SK-N-DZ (cell line): ENCODE measurements at places on chromosomes 2 and 18.

GRCh38 chr2:130393318-130393910 is 37.6 kb downstream of the PTPN18 start:
- no peak for DNase-seq

GRCh38 chr18:76986406-76986805 is 146.2 kb downstream of the MBP start:
- DNase-seq = no peak

DNA sequence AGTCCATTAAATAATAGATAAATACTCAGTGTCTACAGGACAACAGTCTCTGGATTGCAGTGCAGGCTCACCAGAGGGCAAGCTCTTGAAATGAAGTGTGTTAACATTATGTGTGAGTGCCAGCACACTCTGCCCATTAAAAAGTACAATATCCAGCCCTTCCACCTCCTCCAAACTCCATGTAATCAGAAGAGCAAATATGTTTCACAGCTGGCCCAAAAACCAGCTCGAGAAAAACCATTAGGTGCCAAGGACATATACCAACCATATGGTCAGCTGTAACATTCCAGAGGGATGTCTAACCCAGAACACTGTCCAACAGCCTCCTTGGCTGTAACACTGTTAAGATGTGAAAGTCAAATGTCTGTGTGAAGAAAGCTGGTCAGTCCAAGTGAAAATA is 112.2 kb downstream of the ZNF385B start:
- no peak for DNase-seq

GRCh38 chr2:191574232-191574631 is 103.7 kb upstream of the NABP1 start:
- no peak for DNase-seq

GRCh38 chr18:56890632-56891031 is 239.5 kb downstream of the WDR7 start:
- no peak for DNase-seq

DNA sequence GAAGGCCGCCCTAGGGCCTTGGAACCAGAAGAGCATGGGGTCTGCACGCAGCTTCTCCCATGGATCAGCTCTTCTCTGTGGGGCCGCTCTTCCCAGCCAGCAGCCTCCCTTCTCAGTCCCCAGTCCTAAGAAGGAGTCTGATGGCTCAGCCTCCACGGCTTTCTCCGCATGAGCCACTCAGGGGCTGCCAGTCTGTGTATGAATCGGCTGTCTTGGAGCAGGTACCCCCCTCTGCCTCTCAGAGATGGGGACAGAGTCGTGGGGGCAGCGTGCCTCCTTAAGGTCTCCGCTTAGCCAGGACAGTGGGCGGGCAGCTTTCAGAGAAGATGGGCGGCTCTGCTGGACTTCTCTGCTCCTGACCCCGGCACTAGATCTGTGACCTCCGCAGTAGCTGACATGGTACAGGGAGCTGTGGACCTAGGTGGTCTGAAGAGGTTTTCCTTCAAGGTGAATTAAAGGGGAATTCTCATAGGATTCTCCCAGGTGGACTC is 21.6 kb downstream of the INPP5D start:
- DNase-seq = no peak

GRCh38 chr2:10449838-10450691 is 1.9 kb upstream of the ODC1 start:
- DNase-seq = no peak

DNA sequence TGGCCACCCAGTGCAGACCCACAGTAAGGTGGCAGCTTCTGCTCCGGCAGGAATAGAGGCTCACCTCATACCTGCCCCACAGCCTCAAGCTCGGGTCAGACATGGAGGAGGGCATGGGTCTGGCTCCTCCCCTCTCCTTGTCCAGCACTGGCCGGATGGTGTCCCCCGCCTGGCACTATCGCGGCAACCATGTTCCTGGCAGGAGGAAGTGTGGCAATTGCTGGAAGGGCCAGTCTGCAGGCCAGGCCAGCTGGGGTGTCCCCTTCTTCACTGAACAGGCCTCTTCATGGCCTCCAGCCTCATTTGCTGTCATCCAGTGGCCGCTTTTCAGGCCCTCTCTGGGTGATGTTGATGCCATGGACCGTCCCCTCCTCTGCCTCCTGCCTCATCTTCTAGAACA is 41.4 kb upstream of the SMAD7 start:
- no peak for DNase-seq

GRCh38 chr2:218047536-218048225 is 21.4 kb upstream of the RUFY4 start:
- no peak for DNase-seq

DNA sequence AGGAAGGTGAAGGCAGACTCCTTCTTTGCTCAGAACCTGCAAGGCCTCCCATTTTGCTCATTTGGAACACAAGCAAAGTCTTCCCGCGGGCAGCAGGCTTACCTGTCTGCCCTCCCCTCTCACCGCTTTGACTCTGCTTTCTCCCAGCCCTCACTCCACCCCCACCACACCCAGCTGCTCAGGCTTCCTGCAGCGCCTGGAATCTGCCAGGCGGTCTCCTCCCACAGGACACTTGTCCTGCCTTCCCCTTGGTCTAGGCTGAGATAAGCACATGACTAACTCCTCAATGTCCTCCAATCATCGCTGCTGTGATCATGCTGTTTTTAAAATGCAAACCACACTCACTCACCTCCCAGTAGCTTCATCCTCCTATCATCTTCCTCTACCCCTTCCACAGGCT is 430.0 kb downstream of the ZNF516 start:
- DNase-seq = no peak

- no peak for DNase-seq
These were observed 66.7 kb downstream of the TNS1 start for GRCh38 chr2:217935901-217936684.

DNA sequence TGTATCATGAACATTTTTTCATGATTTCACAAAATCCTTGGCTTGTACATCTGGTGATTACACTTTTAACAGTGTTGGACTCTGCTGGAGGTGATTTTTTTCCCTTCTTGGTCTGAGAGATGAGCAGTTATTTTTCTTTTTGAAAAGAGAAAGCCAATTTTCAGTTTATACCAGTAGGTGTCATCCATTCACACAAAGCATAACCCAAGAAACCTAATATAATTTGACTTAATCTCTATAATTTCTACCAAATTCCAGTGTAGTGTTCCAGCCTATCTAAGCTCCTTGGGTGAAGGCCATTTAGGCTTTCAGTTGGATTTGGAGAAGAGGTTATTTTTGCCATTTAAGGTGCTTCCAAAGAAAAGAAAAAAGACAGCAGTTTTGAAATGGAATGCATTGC is 7.7 kb upstream of the ICOS start:
- peak; percentile 17 for DNase-seq

DNA sequence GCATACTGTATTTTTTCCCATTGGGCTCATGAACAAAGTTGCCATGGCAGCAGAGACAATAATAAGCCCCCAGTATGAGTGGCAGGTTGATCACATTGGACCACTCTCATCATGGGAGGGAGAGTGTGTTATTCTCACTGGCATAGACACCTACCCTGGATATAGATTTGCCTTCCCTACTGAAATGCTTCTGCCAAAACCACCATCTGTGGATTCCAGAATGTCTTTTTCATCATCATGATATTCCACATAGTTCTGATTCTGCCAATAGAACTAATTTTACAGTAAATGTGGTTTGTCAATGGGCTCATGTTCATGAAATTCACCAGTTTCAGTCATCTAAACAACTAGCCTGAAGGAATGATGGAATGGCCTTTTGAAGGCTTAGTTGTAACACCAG is 18.4 kb downstream of the TMEM200C start:
- DNase-seq = no peak

DNA sequence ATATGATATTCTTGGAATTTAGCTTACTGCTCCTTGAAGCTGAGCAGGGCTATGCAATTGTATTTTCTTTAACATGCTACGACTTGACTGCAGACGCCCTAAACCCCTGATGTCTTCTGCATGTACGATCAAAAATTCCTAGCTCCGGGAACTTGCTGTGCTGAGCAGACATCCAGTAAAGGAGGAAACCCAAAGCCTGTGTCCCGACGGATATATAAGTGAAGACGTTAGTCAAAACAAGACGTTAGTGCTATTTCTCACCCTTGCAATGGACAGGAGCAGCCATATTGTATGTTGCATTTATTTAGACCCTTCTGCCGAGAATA is 51.5 kb downstream of the SETBP1 start:
- DNase-seq = no peak

GRCh38 chr2:239358062-239358754 is 42.6 kb downstream of the HDAC4 start:
- DNase-seq = no peak

DNA sequence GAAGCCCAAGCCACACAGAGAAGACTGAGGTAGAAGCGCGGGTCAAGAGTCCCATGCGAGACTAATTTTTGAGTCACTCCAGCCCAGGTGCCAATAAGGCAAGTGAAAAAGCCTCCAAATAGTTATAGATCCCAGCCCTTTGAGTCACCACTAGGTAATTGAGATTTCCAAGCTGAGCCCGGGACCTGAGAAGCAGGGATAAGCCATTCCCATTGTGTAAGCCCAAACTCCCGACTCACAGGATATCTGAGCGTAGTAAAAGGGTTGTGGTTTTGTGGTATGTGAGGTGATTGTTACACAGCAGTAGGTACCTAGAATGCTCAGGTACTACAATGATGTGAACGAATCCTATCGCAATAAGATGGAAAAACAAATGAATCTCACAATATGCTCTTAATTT is 560.7 kb downstream of the DSC3 start:
- DNase-seq = no peak

DNA sequence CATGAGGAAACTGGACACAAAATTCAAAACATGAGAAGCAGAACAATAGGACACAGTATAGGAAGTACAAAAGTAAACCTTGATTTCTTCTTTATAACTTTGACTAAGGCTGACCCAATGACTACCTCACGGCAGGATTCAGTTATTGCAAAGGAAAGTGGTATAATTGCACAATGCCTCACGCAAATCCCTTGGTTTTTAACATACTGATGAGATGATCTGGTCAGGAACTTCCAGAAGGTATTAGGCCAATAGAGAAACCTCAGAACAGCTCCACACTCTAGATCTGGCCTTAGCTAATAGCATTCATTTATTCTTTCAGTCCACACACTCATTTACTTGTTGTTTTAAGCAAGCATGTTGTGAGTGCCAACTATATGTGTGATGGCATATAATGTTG is 1526.9 kb upstream of the ACVR2A start:
- DNase-seq = no peak

DNA sequence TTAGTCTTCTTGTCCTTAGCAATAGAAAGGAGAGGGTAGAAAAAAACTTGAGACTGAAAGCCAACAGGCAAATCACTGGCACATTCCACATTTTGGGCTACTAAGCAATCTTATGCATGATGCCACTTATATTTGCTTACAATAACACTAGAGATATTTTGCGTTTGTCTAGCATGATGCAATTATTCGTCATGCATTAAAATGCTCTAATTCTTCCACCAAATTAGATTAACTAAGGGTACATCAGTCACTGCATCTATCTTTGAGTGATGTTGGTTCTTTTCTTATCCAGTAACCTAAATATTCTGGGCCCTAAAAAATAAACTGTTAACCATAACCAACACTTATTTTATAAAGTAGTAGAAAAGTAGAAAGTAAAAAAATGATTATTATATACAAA is 1311.7 kb upstream of the CDH2 start:
- no peak for DNase-seq

GRCh38 chr2:209147981-209148380 is 275.9 kb upstream of the MAP2 start:
- DNase-seq = peak; percentile 12

DNA sequence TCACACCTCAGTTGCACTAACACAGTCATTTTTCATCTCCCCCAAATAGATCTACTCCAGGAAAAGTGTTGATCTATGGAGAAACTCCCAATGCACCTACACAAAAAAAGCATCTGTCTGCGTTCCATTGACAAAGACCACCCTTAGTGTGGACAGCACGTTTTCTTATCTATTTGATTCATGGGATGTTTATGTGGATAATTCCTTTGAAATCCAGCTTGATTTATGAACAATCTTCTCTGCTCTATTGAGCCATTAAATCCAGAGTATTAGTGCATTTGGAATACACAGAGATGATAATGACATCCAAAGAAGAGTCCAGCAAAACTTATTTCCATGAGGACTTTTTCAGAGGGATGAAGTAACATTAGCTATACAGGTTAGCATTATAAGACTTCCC is 1221.9 kb upstream of the NXPH2 start:
- DNase-seq = peak; percentile 1

GRCh38 chr2:104528101-104528500 is 325.8 kb upstream of the POU3F3 start:
- DNase-seq = no peak

DNA sequence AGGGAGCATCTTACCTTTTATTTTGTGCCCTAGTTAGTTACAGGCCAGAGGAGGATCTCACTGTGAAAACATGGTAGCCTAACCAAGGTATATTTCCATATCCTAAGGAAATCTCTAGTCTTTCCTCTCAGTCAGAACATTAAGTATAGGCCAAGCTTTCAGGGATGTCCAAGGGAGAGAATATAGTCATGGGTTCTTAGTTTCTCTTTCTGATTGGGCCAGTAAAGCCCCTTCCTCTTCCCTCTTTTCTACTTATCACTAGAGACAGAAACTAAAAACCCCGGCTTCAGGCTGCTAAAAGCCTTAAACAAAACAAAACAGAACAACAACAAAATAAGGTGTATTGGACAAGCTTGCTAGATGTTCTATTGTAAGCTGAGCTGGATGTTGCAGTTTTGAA is 44.3 kb upstream of the TNFRSF11A start:
- DNase-seq = no peak

DNA sequence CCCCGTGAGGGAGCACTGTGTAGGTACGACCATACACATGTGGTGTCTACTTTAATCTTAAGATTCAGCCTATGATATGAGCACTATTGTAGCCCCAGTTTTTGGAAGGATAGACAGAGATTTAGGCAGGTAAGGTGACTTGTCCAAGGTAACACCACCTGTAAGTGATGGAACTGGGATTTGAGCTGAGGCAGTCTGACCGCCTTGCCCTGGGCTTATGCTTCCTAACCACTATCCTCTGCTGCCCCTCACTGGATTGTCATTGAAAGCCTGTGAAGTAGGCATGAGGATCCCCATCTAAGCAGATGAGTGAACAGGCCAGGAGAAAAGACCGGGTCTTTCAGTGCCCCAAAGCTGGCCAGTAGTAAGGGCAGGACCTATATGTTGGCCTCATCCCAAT is 343.8 kb downstream of the CYRIA start:
- no peak for DNase-seq

DNA sequence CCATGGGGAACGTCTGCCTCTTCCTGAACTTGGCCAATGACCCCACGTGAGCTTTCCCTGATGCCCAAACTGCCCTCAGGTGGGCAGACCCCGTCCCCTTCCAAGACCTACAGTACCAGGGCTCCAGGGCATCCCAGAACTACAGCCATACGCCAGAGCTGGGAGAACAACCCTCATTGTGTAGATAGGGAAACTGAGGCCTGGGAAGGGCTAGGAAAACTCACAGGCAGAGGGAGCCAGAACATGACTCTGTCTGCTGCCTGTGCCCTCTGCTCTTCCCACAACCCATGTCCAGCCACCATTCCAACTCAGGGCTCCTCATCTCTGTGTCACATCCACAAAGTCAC is 16.8 kb upstream of the ANKRD53 start:
- DNase-seq = no peak

DNA sequence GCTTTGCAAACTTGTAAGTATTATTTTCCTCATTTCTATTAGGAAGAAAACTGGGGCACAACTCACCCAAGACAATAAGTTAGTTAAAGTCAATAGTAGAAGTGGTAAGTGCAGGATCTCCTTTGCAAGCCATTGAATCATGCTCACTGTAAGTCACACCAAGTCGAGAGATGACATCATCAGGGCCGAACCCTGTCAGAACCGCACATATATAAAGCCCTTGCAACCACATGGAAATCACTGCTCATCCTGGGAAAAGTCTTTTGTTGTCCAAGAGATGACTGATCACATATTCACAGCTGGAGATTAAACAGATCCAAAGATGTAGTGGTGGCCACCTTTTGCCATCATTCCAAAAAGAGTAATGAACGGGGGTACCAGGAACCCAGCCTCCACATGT is 484.8 kb upstream of the ID2 start:
- DNase-seq = no peak
